Neural crest cell (in vitro differentiated cells): ENCODE measurements at places on chromosomes 6 and 20. TPM values are rescaled to one million over a fixed set of nuclear protein-coding genes. Genes with fewer than 3 reads are reported as not detected.

FAM209B gene
- 0.55 TPM in 1 of 2 replicates, not detected in the other for total RNA-seq

TOX2 gene
- total RNA-seq: 3.3 and 4.1 TPM in 2 replicates

OXT gene
- not detected in 2 replicates for total RNA-seq

KCNK16 gene
- not detected in 2 replicates for total RNA-seq

PRSS35 gene
- total RNA-seq: 3.3 and 3.9 TPM in 2 replicates

PACSIN1 gene
- total RNA-seq: 0.30 and 0.44 TPM in 2 replicates

GSTA4 gene
- total RNA-seq: 69.1 and 70.7 TPM in 2 replicates

BNIP5 gene
- not detected in 2 replicates for total RNA-seq

RSPH9 gene
- total RNA-seq: 0.57 and 0.63 TPM in 2 replicates

F13A1 gene
- total RNA-seq: 0.39 and 0.70 TPM in 2 replicates

SGK2 gene
- total RNA-seq: 1.0 and 1.6 TPM in 2 replicates

SYTL3 gene
- 0.20 and 0.28 TPM in 2 replicates for total RNA-seq

MARCKS gene
- 376 and 380 TPM in 2 replicates for total RNA-seq

PROKR2 gene
- not detected in 2 replicates for total RNA-seq

UNC93A gene
- not detected in 2 replicates for total RNA-seq

HLA-G gene
- total RNA-seq: not detected in 2 replicates

BRD2 gene
- 312 and 329 TPM in 2 replicates for total RNA-seq

CD93 gene
- total RNA-seq: 0.44 and 0.50 TPM in 2 replicates

GGTLC1 gene
- not detected in 2 replicates for total RNA-seq

TGM2 gene
- 1.2 and 1.4 TPM in 2 replicates for total RNA-seq

NUS1 gene
- total RNA-seq: 33.7 and 35.7 TPM in 2 replicates
